ENCODE measurements at places on chromosomes 6 and 20.

DNA sequence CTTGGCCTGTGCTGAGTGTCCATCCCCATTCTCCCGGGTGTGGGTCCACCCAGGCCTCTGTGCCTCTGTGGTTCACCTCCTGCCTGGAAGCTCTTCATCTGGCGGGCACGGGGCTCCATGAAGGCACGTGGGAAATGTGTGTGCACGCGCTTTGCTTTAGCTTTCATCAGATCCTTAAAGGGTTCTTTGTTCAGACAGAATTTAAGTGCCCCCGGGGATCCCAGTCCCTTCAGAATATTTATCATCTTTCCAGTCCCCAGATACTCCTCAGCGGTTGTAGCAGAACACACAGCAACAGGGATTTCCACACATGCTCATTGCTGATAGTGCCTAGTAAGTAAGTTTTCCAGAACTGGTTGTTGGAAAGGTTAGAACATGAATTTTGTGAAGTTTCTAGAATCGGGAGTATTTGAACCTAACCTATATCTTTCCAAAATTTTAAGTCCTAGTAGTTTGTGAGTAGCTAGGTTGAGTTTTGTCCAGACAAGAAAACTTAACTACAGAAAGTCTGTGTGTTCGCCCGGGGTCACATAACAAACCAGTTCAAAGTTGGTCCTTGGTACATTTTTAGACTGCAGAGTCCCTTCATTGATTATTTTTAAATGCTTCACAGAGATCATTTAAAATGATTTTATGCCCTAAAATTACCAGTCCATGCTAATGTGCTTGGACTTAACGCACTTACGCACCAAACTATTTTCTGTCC is 67.7 kb downstream of the RPP40 start:
- no peak for ATAC-seq

DNA sequence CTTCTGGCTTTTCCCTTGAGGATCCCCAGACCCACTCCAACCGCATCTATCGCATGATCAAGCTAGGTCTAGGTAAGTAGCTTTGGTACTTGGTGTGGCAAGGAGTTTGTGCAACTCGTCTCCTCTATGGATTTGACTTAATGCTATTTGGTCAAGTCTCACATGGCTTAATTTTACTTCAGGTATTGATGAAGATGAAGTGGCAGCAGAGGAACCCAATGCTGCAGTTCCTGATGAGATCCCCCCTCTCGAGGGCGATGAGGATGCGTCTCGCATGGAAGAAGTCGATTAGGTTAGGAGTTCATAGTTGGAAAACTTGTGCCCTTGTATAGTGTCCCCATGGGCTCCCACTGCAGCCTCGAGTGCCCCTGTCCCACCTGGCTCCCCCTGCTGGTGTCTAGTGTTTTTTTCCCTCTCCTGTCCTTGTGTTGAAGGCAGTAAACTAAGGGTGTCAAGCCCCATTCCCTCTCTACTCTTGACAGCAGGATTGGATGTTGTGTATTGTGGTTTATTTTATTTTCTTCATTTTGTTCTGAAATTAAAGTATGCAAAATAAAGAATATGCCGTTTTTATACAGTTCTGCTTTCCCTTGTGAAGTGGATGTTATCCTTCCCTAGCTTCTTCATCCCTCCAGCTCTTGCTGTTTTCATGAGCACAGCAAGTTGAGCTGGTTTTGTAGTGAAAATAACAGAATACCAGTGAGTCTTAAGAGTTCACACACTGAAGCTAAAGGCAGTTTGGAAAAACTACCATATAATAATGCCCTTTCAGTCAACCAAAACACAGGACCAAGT is 3.8 kb downstream of the SLC35B2 start:
- ATAC-seq = peak; percentile 9

- ATAC-seq = no peak
Observed at GRCh38 chr6:39794231-39794630, 2.1 kb downstream of the DAAM2 start.

- ATAC-seq = no peak
Observed at GRCh38 chr6:38501931-38502330, 137.8 kb downstream of the BTBD9 start.

DNA sequence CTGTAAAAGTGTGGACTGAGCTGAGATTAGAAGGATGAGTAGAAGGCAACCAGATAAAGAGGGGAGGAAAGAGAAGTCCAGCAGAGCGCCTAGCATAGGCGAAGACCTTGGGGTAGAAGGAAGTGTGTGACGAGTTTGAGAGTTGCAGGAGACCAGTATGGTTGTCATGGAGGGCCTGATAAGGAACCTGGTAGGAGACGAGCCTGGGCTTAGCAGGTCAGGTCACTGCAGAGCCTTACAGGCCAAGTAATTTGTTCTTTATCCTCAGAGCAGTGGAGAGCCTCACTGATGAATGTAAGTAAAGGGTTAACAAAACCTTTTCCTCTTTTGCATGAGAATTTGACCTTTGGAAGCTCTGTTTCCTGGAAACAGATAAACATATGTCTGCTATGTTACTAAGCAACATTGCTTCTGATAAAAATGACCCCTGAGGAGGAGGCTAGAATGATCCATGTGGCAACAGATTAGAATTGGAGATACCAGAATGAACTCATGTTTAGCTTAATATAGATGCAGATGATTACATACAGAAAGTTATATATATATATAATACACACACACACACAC is 2.9 kb upstream of the TMEM74B start:
- ATAC-seq = no peak

DNA sequence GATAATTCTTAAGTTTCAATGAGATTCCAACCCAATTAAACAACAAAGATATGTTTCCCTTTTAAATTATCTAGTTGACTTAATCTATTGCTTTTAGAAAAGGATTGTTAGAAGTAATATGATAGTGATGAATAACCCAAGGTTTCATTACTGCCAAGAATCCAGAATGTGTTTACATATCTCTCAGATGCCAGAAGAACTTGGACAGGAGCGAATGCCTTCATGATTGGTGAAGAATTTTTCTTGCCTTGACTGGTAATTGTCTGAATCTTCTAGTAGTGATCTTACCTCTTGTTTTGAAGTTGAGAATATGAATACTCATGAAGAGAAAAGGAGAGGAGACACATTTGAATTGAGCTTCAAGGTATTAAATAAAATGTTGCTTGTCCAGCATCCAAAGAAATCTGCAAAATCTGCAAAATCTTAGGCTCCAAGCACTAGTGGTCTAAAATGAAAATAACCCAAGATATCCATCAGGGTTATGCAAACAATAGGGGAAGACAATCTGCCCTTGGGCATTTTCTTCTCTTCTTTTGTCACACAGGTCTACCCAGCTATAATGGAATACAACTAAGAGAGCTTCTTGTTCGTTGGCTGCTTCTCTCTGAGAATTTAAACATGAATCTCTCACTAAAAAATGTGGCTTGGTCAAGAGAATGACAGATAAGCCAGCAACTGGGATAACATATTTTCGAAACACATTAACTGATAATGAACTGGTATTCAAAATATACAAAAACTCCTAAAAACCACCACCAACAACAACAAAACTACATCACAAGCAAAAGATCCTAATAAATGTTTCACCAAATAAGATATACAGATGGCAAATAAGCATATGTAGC is 928.9 kb downstream of the EYS start:
- no peak for ATAC-seq

GRCh38 chr6:111780393-111780792 is 92.9 kb downstream of the FYN start:
- ATAC-seq = no peak

DNA sequence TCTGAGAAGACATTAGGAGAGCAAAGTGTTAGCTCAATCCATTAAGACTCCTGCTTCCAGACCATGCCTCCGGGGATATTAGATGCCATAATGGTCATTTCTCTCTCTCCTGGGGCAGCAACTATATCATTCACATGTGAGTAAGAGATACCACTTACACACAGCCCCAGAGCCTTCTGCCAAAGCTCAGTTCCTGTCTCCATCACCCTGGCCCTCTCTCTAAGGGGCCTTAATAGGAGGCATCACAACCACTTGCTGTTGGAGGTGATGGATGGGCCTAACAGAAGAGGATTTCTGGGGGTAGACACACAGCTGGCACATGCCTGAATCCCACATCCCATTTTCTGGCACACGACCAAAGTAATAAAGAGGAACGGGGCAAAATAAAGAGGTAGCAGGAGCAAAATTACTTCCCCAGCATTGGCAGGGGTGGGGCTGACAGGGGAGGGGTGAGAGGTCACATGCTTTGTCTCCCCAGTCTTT is 34.0 kb upstream of the VSTM2L start:
- ATAC-seq = no peak

Measured in SK-N-SH treated with all-trans-retinoic acid at 6 μM for 48 hours (cell line).